ENCODE measurements at places on chromosomes 3 and 15.

- DNase-seq: no peak
Measured at GRCh38 chr3:34842706-34843480, 796.4 kb upstream of the ARPP21 start.

GRCh38 chr3:78317774-78318173 lies 1277.9 kb downstream of the ROBO2 start:
- no peak for DNase-seq

DNA sequence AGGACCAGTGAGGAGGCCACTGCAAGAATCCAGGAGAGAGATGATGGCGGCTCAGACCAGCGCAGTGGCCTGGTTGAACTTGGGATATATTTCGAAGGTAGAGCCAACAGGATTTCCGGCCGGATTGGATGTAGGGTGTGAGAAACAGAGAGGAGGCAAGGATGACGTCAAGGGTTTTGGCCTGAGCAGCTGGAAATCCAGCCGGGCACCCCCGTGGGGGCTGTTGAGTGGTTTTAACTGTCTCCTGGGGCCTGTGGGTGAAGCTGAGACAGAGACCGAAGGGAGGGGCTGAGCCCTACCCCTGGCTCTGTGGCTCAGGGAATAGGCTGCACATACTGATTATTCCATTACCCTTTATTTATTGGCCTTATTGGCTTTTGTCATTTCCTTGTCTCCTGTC lies 45.7 kb downstream of the EXOG start:
- no peak for DNase-seq

DNA sequence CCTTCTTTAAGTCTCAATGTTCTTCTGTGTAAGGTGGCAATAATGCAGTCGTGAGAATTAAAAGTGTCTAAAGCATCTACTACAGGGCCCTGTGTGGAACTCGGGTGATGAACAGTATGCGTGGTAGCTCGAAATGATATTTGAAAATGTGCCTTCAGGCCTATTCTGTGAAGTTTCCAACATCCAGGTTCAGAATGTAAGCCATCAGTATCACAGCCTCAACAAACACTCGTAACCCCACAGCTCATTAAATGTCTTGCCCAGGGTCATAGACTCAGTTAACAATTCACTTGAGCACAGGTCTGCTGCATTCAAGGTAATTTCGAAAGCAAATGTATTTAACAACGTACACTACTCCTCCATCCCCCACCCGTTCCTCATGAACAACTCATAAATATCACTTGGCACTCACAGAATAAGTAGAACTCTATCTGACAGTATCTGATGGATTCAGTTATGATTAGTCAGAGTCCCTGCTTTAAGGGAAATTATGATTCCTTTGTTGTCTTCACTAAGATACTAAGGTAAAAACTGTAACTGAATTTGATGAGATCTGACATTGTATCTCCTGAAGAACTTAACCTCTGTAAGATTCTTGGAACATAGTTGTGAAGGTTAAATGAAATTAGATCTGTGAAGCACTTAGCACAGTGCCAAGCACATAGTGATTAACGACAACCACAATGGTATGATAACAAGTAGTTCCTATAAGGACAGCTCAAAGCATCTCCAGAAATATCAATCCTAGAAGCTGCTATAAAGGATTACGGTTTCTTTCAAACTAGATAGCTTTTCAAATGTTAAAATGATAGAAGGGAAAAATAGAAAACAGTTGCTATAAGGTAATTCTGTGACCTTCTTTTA lies 642.3 kb downstream of the TBL1XR1 start:
- DNase-seq: no peak

DNA sequence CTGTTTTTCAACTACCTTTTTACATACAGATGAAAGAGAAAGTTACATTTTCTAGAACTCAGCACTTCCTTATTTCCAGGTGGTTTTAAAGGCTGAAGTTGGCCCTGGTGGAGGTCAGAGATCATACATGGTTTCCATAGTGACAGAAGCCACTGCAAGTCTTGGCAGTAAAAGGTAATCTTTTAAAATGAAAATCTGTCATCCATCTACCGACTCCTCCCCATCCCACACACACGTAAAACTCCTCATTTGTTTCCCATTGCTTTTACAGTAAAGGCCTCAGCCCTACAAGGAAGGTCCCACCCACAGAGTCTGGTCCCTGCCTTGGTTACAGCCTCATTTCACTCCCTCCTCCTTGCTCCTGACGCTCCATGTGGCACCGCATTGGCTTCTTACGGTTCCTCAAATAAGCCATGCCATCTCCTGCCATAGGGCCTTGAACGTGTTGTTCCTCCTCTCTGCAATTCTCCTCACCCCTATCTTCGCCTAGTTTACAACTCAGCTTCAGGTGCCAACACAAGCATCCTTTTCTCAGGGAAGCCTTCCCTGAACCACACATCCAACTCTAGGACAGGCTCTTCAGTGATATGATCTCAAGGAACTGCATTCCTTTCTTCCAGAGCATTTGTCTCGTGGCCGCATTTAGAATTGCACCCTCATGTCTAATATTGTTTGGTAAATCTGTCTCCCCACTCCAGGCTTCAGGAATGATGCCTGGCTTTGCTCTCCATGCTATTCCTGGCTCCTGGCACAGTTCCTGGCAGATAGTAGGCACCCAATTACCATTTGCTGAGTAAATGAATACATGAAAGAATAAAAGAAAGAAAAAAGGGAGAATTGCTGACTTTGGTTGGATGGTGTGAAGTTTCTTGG lies 2.6 kb downstream of the CYP19A1 start:
- no peak for DNase-seq

GRCh38 chr3:155370198-155370597 lies 76.7 kb upstream of the STRIT1 start:
- DNase-seq: no peak

- no peak for DNase-seq
Measured at GRCh38 chr3:135807879-135808278, 157.6 kb upstream of the PPP2R3A start.

GRCh38 chr3:46675426-46675825 lies 18.1 kb downstream of the ALS2CL start:
- DNase-seq: no peak

DNA sequence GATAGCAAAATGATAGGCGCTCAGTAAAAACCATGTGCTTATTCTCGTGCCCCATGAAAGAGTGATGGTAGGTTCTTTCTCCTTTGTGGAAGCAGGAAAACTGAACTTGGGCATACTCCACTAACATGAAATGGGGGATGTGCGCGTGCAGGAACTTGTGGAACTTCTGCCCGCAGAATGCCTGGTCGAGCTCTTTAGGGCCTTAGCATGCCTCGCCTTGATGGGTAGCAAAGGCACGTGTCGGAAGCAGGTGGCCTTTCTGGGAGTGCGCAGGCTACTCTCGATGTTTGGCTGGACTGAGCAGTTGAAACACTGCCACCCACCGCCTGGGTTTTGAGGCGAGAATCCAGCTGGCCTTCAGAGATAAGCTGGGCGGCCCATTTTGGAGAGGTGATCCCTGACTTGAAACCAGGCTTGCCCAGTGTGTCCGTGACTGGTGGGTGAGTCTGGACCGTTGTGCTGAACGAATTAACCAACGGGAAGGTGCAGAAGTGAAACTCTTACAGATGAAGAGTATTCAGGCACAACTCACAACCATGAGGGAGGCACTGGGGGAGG lies 842 bp downstream of the PCCB start:
- DNase-seq: peak; percentile 55

DNA sequence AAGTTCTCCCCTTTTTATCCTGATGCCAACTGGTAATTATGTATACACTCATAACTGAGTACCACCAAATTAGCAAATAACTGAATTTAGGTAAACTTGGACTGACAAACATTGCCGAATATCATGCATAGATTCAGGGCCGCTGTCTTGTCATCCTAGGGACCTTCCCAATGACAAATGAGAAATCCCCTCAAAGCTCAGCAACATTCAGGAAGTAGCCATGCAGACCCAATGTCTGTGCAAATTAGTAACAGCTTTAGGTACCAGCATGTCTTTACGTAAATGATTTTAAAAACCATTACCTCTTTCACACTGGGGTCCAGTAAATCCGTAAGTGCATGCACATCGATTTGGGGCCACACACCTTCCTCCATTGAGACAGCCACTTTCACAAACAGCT lies 49.5 kb downstream of the FBN1 start:
- DNase-seq: no peak

DNA sequence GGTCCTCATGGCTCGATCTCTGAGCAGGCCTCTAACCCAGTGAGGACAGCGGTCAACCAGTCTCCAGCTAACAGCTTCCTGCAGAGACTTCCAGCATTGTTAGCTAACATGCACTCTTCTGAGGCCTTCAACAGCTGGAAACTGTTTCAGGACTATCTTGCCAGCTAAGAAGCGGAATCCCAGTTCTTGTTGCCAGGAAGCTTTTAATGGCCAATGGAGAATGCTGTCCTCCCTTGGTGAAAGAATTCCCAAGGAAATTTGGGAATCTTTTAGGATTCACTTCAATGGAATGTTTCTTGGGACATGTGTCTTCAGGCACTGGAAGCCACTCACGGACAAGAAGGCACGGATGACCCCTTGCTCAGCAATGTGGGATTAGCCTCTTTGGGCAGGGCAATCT lies 91.7 kb downstream of the CEMIP start:
- DNase-seq: no peak

DNA sequence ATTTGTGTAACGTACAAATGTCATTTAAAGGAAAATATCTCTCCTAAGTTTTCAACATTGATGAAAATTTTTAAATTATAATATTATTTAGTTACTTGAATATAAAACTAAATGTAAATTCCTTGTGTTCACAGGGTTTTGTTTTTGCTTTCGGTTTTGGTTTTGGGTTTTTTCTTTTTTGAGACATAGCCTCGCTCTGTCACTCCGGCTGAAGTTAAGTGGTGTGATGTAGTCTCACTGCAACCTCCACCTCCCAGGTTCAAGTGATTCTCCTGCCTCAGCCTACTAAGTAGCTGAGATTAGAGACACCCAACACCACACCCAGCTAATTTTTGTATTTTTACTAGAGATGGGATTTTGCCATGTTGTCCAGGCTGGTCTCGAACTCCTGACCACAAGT lies 79.3 kb upstream of the TCF12 start:
- DNase-seq: no peak

- DNase-seq: no peak
Measured at GRCh38 chr3:63400246-63400860, 122.2 kb downstream of the SYNPR start.

DNA sequence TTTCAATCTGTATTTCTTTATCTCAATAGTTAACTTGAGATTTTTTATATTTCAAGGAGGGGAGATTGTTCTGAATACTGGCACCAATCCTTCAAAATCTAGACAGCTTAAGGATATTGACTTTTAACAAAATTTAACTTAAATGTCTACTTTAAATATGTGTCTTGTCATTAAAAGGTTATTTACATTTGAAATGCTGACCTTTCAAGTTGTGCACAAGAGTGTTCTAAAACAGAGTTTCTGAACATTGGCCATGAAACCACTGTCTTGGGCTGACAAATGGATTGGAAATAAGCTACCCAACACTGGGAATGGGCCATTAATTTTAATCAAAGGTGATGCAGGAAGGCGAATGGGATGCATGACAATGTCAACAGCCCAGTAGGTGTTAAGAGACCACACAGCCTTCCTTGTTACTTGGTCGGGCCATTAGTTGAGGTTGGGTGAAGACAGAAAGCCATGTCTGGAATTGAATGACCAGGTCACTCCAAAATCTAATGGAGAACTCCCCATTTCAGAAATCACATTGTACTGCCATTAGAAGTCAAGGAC lies 128.5 kb downstream of the CDIN1 start:
- DNase-seq: no peak

GRCh38 chr3:172646439-172647015 lies 64.3 kb downstream of the NCEH1 start:
- no peak for DNase-seq

DNA sequence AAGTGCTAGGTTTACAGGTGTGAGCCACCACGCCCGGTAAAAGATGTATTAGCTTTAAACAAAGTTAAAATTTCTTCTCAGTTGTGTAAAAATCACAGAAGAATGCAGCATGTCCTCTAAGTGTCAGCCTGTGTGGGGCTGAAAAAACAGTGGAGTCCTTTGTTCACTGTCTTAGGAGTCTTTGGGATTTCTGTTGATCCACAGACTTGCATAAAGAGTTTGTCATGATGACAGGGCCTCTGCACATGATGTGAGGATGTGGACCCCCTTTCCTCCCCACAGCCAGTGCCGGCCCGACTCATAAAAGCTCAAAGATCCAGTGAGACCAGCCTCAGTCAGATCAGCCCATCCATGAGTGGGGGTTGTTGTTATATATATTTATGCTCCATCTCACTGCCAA lies 49.0 kb upstream of the GOLGA8J start:
- DNase-seq: no peak

All from stimulated activated effector memory CD8-positive, alpha-beta T cell treated with anti-CD3 and anti-CD28 coated beads, Interleukin-12 subunit alpha, Interleukin-12 subunit beta, amount 100 ng/mL, for 72 hours (primary cell).